ENCODE measurements at places on chromosomes 4 and X.

GRCh38 chr4:76058302-76058701 is 16.2 kb upstream of the ART3 start:
- no peak for DNase-seq

GRCh38 chr4:87387237-87387636 is 3.8 kb downstream of the HSD17B11 start:
- DNase-seq = no peak

DNA sequence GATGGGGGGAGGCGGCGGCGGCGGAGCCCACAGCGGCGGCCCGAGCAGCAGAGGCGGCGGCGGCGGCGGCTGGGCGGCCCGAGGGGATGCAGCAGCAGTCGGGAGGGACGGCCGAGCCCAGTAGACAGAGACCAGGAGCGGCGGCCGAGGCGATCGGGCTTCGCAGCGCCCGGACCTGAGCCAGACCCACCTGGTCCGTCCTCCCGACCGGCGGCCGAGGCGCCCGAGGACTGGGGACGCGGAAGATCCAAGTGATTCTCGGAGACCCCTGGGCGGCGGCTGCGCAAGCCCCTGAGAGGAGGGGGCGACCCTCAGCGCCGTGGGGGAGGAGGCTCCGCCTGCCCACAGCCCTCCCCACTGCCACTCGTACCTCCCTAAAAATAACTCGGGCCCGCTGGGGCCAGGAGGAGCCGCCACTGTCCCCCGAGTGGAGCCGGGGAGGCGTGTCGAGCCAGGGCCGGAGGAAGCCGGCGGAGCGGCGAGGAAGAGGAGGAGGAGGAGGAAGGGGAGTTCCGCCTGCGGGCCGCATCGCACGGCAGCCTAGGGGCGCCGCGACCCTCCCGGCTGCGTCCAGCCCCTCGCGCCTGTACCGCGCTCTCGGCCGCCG is 608 bp downstream of the RAPGEF2 start:
- no peak for DNase-seq

DNA sequence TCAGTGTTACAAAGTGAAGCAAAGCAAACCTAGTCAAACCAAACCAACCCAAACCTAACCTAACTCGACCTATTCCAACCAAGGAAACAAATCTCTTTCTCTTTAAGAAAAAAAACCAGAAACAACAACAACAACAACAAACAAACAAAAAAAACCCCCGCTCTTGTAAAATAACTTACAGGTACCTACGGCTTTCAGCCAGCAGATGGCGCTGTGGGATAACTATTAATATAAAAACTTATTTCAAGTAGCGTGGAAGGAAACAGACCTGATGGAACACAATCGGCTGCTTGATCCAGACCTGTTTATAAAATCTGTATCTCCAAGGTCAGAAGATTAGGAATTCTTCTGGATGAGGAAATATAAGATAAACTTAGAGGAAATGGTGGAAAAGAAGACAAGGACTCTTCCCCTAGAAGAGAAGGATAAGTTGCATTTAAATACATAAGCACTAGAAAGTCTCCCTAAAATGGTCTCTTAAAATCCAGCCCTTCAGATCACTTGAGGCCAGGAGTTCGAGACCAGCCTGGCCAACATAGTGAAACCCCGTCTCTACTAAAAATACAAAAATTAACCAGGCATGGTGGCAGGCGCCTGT is 34.4 kb upstream of the CDKL5 start:
- peak; percentile 48 for DNase-seq

- no peak for DNase-seq
Measured at GRCh38 chrX:137166591-137166990, 132.8 kb upstream of the GPR101 start.

- no peak for DNase-seq
Measured at GRCh38 chr4:79258614-79259176, 67.2 kb downstream of the NAA11 start.

DNA sequence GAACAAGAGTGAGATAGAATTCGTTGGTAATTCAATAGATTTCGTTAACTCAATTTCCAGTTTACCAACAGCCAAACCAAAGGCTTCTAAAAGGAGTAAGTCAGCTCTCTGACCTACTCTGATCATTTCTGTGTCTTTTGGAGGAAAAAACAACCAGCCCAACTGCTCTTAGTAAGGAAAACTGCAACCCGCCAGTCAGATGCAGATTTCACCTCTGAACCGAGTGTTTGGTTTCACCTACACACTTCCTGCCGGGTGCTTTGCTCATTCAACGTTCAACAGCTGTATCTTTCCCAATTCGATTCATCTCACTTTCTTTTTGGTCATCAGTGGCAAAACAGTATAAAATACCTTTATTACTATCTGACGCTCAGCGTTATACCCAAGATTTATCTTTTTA is 24.5 kb downstream of the TMSB4X start:
- no peak for DNase-seq

GRCh38 chr4:84826681-84827080 is 139.8 kb downstream of the WDFY3 start:
- DNase-seq = no peak

GRCh38 chr4:98262431-98262830 is 1.2 kb downstream of the RAP1GDS1 start:
- DNase-seq = no peak

- no peak for DNase-seq
Measured at GRCh38 chrX:134803551-134804183, 145.4 kb upstream of the PLAC1 start.

GRCh38 chrX:116607776-116608175 is 145.0 kb upstream of the CT83 start:
- DNase-seq = no peak
